Activated CD4-positive, alpha-beta T cell treated with anti-CD3 and anti-CD28 coated beads, Interleukin-2, amount 50 U/mL, for 16 hours (primary cell): ENCODE measurements at places on chromosomes 4 and X.
A peak's percentile ranks its signal among the peaks of the same experiment; 100 is the strongest.

DNA sequence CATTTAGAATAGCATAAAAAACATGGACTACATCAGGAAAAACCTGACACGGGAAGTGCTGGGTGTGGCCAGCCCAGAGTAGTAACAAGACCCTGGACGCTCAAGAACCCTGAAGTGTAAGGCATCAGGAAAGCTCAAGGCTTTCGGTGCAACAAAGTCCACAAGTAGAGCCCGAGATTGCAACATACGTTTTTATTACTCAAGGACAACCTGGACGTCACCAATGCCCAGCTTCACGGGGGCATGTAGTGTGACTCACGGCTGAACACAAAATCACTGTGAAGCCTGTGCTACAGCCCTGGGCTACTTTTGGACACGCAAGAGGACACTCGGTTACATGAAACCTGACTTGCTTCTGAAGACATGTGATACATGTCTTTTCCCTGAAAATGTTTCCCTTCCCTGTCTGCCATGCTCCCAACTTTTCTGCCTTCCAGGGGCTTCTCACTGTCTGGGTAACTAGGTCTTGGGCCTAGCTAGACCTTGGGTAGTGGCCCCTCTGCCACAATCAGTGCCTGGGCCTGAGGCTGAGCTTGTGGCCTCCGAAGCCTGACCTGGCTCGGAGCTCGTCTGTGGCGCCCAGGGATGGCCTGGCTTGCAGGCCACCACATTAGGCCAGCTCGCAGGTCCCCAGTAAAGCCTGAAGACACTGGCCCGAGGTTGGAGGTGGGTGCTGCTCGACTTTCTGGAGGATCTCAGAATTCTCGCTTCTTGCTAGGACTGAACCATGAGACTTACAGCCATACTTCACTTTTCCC, 9.2 kb downstream of the IRAK1 start:
- no peak for DNase-seq

DNA sequence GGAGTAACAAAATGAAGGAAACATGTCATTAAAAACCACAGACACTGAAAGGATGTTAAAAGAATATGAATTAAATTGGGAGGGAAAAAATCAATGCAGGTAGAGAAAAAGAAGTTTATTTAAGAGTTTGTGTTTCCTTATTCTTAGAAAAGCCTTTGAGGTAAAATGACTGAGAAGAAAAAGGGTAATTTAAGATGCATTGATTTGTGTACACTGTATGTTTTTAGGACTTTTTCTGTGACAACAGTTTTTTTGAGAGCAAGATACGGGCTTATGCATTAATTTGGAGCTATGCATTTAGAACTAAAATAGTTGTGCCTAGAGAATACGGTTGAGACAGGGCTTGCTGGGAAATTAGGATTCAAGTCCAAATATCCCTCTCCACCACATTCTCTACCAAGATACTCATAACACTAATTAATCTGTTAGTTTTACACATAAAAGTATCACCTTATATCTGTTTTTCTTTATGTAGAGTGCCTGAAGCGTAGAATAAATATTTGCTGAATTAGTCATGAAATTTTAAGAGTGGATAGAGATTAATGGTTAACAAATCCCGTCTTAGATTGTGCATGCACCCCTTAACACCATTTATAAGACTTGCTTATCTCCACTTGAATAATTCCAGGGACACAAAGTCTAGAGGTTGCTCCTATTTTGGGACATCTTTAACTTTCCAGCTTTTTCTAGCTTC, 232.5 kb downstream of the PCDH7 start:
- no peak for DNase-seq

DNA sequence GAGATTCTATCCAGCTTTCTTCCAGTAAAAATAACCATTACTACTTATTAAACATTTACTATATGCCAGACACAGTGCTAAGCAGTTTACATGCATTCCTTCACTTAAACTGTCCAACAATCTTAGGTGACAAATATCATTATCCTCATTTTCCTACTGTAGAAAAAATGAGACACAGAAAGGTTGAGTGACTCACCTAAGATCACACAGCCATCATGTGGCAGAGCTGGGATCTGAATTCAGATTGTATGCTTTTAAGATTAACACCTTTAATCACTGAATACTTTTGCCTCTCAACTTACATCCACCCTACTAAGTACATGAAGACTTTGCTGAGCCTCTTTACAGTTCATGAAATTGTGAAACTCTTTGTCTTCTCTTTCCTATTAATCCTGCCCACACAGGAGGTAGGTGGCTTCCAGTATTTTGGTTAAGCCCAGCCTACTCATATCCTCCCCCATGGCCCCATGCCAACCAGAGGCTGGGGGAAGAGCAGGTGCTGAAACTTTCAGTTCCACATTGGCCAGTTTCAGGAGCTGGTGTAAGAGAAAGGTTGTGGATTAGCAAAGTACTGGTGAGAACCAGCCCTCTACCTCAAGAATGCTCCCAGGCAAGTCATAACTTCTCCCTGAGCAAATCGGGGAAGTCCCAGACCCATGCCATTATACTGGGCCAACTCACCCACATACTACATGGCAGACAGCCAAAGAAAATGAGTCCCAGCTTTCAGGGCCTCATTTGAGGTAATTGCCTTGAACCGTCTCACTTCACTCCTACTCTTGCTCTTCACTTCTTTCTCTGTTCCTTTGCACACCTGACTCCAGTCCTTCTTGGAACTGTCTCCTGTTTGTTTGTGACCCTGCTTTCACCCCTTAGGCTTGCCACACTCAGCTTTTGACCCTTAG, 211.1 kb downstream of the GUCY2F start:
- peak; percentile 63 for DNase-seq

GRCh38 chrX:107117993-107118321, 665 bp downstream of the RBM41 start:
- no peak for DNase-seq

DNA sequence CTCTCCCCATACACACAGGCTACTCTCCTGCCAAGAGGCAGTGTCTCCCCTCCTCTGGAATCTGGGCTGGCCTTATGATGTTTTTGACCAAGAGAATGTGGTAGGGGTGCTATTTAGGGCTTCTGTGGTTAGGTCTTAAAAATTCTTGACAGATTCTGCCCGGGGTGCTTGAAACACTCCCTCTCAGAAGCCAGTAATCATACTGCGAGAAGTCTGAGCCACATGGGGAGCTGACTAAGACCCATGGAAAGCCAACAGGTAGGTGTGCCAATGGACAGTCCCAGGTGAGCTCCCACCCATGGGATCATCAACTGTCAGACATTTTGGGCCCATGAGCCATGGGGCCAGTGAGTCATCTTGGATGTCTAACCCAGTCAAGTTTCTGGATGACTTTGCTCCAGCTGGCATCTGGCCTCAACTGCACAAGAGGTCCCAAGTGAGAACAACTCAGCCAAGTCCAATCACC, 315.7 kb downstream of the FBXW7 start:
- peak; percentile 29 for DNase-seq

GRCh38 chrX:13081395-13082205, 37.2 kb upstream of the FAM9C start:
- DNase-seq: no peak

DNA sequence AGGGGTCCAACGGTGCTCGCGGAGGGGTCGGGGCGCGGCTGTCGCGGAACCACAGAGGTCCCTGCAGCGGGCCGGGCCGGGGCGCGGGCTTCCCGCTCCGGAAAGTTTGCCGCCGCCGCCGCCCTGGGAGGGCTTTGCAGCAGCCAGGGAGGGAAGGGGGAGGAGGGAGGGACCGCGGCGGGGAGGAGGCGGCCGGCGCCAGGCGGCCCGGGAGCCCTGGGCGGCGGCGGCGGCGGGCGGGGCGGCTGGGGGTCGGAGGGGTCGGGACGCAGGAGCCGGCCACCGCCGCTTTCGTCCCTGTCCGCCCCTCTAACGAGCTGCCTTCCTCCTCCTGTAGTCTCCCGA, 375 bp downstream of the FGFR3 start:
- DNase-seq: peak; percentile 27

DNA sequence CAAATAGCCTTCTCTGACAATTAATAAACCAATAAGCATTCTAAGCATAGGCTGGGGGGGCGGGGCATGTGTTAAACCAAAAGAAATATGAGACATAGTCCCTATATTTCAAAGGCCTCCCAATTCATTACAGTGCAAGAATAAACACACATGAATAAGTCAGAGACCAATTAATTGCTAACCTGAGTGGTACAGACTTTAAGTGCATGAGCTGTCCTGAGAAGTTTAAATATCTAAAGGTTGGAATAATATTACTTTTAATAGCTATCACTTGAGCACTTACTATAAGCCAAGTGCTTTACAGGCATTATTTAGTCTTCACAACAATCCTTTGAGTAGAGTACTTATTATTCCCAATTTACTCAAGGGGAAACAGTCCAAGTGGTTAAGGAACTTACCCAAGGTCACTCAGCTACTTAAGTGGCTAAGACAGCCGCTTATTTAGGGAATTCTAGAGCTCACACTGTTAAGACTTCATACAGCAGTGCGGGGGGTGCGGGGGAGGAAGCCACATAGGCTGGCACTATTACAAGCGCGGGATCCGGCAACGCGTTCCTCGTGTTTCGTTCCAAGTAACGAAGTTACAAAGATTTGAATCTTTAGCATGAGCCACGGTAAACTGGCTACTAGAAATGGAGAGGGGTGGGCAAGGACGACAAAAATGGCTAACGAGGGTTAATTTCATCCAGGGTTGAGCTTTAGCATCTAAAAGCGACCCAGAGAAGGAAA, 1.4 kb downstream of the THOC2 start:
- DNase-seq: peak; percentile 14

DNA sequence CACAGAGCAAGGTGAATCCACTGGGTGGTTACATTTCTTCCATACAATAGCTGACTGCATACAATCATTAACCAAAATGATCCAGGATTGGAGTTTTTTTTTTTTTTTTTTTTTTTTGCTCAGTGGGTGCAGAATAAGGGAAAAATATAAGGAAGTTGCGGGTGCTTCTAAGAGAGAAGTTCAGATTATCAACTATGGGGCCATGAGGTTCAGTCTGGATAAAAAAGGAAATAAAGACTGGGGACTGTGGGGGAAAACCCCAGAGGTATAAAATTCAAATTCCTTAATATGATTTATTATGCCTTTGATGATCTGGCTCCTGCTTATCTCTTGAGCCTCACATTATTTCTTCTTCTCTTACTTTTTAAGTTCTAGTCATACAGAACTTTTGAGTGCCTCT, 5.9 kb upstream of the EIF1AX start:
- DNase-seq: no peak

GRCh38 chr4:16120720-16121119, 36.9 kb upstream of the PROM1 start:
- no peak for DNase-seq

DNA sequence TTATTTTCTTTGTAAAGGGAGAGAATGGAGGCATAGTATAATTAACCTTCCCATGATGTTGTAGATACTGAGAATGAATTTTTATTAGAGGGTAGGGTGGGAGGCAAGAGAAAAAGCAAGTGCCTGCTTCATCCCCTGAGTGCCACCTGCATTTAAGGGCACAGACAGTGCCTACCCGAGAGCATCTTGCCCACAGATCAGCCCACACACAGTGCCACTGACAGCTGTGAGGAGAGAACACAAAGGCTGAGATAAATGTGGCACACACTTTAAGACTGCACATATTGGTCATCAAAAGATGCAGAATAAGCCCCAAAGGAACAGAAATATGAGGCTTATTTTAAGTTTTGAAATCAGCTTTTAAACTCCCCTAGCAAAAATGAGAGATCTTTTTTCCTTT, 250.8 kb downstream of the SLC39A8 start:
- no peak for DNase-seq

DNA sequence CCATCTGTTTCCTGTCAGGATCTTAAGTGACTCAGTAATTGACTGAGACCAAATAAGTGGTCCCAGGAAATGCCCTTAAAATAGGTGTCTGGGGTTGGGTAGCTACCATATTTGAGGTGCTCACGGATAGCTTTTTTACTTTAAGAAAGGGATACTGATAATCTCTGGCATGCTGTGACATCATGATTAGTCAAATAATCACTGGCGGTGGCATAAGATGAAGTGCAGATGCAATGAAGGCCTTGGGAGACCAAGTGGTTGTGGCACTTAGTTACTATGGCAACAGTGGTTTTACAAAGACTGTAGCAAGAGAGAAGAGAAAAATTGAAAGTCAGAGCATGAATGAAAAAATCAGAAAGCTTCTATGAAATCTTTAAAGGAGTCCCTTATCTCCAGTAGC, 114.5 kb upstream of the SLIT2 start:
- no peak for DNase-seq

DNA sequence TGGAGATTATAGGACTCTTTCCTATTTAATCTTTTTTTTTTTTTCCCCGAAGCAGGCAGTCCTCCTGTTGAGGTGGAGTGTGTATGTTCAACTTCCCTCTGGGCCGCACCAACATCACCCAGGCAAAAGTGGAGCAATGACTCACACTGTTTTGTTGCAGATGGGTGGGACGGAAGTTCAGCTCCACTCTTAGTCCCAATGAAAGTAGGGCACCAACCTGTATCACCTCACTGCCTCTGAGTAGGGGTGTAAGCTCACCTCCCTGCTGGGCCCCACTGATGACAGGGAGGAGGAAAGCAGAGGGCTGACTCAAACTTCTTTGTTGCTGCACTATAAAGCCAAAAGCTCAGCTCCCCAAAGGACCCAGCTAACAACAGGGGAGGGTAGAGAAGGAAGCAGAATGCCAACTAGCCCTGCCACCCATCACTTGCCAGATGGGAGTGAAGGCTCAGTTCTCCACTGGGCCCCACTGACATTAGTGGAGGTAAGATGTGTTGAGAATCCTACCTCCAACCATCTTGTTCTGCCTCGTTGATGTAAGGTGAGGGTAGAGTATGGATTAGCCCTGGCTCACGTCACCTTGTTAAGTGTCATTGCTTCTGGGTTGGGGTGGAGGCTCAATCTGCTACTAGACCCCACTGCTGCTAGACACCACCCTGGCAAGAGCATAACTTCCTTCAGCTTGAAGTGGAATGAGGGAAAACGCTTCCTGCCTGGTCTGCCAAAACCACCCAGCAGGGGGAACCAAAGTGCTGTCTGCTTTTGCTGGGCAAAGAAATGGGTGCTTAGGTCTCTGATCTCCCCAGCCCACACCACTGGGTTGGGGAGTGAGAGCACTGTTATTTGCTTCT, 14.1 kb downstream of the RPS6KA3 start:
- DNase-seq: peak; percentile 72

- peak; percentile 57 for DNase-seq
Measured at GRCh38 chr4:2792711-2793585, at the start of gene SH3BP2. SH3BP2 (plus strand) TSS chr4:2793085; CDS start chr4:2820618, 27,533 bp downstream.
